Progenitor cell of endocrine pancreas (in vitro differentiated cells): ENCODE measurements at places on chromosomes 13 and 19. TPM values are rescaled to one million over a fixed set of nuclear protein-coding genes. Genes with fewer than 3 reads are reported as not detected.

DNA sequence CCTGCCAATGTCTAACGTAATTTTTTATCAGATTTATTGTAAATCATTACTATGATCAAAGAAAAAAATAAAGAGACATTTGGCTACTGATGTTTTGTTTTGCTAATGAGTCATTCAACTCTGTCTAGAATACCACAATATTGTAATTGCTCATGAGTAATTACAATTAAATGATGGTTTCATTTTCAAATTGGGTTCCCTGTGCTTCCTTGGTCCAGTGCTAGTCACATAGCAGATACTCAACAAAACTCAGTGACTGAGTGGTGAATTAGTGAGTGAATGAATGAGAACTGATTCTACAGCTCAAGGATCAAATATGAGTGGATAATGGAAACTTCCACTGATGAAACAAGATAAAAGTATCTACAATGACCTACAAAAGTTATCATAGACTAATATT, 304.7 kb downstream of the POU4F1 start:
- no peak for DNase-seq

- no peak for DNase-seq
Observed at GRCh38 chr19:51382004-51382403, 5.8 kb downstream of the LIM2 start.

COL4A2 gene
- total RNA-seq = 120 and 121 TPM in 2 replicates

TIMM44 gene
- 75.0 and 75.2 TPM in 2 replicates for total RNA-seq

DNA sequence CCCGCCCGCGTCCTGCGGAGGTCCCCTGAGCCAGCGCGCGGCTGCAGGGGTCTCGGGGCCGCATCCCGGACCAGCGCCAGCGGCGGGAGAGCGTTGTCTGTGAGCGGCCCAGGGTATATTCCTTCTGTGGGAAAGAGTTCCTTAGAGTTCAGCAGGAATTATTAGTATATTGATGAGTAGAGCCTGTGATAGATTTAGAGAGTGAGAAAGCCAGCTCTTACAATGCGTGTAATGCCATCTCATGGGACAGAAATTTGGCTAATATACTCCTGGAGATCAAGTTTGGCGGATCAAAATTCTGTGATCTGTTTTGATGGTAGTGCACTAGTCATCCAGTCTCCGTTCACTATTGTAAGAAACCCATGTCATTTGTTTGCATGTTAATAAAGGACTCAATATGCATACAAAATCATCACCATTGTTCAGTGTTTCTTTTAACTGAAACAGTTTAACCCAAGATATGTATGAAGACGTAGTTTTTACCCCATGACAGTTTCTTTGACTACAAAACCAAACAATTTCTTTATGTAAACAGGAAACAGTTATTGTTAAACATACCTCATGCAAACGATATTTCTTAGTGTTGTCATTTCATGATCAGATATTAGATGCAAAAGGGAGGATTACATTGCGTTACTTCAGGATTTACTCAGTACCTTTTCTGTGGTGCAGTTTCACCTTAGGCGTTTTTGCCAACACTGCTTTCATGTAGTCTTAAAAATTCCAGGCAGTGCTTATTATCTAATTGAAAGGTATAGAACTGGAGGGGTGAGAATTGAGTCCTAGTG, 9.9 kb downstream of the TNFRSF19 start:
- no peak for DNase-seq

GRCh38 chr13:82654861-82655855, 1227.1 kb downstream of the SLITRK1 start:
- DNase-seq = no peak

ZNF626 gene
- 35.7 and 36.2 TPM in 2 replicates for total RNA-seq

GRCh38 chr19:56291867-56292266, 19.3 kb downstream of the EDDM13 start:
- DNase-seq = no peak

ADGRE2 gene
- total RNA-seq = not detected in 2 replicates

DNA sequence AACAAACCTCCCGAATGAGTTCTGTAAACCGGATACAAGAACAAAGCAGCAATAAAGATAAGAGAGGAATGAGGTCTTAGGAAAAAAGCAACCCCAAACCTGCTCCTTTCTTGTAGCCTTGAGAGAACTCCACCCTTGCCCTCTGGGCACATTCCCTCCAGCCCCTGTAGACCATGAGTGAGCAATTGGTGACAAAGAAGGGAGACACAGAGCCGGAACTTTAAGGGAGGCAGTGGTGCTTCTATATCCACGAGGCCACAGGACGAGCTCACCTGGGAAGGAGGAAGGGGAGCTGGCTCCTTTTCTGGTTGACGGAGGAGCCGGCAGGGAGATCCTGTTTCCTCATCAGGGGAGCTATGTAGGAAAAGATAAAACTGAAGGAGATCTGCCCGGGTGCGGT, 13.0 kb downstream of the BRME1 start:
- DNase-seq = no peak

- no peak for DNase-seq
Observed at GRCh38 chr13:105144020-105144419, 1391.4 kb downstream of the EFNB2 start.

GRCh38 chr19:35565016-35565856, 1.8 kb upstream of the ATP4A start:
- DNase-seq = no peak

- DNase-seq = peak; percentile 53
Observed at GRCh38 chr13:51584731-51585672, 740 bp downstream of the WDFY2 start.

- DNase-seq = no peak
Observed at GRCh38 chr13:101660711-101661110, 208.2 kb downstream of the ITGBL1 start.

DNA sequence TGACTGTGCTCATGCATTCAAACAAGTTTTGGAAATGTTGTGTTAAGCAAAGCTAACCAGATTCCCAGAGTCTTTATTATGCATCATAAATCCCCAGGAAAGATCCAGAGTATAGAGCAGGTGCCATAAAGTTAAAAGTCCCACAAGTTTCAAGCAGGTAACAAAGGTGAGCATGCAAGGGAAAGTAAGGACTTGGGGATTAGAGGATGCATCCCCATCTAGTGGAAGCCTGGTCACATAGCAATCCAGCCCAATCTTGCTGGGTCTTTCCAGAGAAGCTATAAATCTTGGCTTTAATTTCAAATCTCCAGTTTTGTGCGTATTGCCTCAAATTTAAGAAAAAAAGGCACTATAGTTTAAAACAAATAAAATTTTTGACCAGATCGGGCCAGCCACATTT, 72.7 kb downstream of the ZNF254 start:
- DNase-seq = no peak

GRCh38 chr13:77776704-77777103, 79.2 kb downstream of the SLAIN1 start:
- no peak for DNase-seq

GRCh38 chr13:30463787-30464495, 1.8 kb downstream of the HMGB1 start:
- no peak for DNase-seq

DNA sequence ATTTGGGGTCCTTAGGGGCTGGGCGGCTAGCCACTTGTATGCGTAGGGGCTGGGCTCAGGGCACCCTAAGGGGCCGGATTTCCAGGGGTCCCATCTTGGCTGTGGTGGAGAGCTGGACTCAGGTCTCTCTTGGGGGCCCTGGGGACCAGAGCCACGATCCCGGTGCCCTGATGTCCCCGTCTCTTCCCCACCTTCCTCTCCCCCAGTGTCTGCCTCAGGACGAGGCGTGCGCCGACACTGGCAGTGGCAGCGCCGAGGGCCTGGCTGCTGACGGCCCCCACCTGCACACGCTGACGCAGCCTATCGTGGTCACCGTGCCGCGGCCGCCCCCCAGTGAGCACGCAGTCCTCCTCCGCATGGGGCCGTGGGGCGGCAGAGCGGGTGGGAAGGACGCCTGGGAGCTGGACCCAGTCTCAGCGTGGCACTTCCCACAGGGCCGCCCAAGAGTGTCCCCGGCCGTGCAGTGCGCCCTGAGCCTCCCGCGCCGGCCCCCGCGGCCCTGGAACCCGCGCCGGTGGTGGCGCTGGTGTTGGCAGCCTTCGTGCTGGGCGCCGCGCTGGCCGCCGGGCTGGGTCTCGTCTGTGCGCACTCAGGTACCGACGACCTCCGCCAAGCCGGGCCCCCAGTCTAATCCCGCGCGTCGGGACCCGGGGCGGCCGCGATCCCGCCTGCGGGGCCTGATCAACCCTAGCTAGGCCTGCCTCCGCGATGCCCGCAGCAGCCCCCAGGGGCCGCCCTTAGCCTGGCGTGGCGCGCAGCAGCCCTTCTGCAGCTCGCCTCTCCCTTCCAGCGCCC, 2.7 kb upstream of the SNAPC2 start:
- no peak for DNase-seq

DNA sequence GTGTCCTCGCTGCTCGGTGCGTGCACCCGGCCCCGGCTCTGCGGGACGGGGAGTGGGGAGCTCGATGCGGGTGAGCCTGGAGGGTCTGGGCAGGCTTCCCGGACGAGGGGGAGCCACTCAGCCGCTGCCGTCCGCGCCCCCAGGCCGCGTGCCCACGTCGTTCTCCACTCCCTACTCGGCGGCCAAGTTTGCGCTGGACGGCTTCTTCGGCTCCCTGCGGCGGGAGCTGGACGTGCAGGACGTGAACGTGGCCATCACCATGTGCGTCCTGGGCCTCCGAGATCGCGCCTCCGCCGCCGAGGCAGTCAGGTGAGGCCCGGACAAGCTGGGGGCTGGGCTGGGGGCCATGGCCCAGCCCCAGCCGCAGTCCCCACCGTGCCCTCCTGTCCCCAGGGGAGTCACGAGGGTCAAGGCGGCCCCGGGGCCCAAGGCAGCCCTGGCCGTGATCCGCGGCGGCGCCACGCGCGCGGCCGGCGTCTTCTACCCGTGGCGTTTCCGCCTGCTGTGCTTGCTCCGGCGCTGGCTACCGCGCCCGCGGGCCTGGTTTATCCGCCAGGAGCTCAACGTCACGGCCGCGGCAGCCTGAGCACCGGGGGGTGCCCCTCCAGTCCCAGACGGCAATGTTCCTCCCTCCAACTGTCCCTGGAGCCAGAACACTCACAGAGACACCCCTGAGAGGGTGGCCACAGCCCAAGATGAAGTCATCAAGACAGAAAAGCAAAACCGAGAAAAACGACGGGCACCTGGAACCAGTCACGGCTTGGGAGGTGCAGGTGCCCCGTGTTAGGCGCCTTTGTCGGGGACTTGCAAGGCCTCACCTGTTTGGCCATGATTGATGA, 2.5 kb upstream of the RPL36 start:
- no peak for DNase-seq
